ENCODE measurements at places on chromosomes 1 and 21.

DNA sequence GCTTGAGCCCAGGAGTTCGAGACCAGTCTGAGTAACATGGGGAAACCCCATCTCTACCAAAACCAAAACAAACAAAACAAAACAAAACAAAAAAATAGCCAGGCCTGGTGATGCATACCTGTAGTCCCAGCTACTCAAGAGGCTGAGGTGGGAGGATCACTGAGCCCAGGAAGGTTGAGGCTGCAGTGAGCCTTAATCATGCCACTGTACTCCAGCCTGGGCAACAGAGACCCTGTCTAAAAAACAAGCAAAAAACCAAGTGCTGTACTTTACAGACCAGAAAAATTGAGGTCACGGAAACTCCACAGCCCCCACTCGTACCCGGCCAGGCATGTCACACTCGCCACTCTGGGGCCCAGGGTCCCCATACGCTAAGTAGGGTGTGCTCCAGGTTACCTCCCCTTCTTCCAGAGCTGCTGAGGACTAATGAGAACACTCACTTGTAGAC lies 22.9 kb downstream of the ATP2B4 start:
- DNase-seq, result no peak

DNA sequence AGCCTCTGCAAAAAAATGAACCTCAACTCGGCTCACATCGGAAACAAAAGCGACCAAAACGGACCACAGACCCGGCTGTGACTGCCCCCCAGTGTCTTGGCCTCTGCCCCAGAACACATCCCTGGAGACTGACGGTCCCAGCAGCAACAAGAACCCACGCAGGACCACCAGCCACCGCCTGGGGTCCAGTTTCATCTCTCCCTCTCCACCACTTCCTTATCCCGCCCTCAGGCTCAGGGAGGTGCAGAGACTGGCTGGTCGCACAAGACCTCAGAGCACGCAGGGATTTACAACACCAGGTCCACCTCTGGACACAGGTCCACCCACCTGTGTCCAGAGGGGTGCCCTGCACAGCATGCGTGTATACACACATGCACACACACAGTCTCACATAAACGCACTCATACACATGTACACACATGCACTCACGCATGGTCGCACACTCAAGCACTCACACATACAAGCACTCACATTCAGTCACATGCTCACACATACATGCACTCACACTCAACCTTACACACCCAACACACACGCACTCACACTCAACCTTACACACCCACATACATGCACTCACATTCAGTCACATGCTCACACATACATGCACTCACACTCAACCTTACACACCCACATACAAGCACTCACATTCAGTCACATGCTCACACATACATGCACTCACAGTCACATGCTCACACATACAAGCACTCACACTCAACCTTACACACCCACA lies 18.6 kb upstream of the TMEM52 start:
- DNase-seq, result no peak

DNA sequence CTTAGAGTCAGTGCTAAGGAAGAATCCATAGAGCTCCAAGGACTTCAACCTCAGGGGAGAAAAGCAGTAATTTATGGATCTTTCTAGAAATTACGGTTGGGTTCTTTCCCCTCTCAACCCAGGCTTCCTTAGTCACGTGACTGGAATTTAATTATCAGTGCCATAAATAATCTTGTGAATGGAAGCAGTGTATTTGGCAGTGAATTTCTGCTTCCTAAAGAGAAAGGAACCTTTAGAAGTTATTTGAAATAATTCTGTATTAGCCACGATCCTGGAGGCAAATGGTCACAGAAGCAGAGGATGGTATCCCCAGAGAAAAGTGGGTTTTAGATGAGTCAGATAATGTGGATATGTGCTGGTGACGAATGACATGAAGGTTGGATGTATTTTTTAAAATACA lies 89.6 kb downstream of the NFIA start:
- DNase-seq, result no peak

DNA sequence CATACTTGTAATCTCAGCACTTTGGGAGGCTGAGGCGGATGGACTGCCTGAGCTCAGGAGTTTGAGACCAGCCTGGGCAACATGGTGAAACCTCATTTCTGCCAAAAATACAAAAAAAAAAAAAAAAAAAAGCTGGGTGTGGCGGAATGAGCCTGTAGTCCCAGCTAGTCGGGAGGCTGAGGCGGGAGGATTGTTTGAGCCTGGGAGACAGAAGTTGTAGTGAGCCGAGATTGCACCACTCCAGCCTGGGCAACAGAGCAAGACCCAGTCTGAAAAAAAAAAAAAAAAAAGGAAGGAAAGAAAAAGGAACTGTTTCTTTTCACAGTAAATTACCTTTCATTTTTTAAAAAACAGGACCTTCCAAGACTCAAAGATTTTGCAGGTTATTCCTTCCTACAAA lies 29.5 kb downstream of the LIN9 start:
- no peak for DNase-seq

DNA sequence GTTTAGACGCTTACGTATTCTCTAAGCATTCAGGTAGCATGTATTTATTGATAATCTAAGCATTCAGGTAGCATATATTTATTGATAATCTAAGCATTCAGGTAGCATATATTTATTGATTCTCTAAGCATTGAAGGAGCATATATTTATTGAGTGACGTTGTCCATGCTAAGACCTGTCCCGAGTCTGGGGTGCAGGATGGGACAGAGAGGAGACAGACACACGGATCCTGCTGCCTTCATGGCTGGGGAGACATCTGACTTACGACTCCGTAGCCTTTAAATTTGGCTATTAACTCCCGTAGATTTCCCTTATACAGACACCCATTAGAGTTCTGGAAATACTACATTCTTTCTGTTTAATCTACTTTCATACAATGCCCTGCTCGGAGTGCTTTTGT lies 982 bp downstream of the SCCPDH start:
- DNase-seq, result no peak

DNA sequence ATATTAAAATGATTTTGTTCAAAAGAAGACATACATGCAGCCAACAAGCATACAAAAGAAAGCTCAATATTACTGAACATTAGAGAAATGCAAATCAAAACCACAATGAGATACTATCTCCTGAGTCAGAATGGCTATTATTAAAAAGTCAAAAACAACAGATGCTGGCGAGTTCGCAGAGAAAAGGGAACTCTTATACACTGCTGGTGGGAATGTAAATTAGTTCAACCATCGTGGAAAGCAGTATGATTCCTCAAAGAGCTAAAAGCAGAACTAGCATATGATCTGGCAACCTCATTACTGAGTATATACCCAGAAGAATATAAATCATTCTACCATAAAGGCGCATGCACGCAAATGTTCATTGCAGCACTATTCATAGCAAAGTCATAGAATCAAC lies 126.0 kb upstream of the HMCN1 start:
- no peak for DNase-seq

DNA sequence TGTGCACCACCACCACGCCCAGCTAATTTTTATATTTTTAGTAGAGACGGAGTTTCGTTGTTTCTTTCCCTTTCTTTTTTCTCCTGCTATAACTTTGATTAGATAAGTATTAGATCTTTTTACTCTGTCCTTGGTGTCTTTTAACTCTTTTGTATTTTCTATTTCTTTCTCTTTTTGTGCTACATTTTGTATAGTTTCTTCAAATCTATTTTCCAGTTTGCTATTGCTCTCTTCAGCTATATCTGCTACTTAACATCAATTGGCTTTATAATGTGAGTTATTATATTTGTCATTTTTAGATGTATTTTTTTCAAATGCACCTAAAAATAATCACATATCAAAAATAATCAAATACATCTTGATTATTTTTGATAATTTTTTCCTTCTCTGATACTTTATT lies 16.0 kb upstream of the ERRFI1 start:
- no peak for DNase-seq

DNA sequence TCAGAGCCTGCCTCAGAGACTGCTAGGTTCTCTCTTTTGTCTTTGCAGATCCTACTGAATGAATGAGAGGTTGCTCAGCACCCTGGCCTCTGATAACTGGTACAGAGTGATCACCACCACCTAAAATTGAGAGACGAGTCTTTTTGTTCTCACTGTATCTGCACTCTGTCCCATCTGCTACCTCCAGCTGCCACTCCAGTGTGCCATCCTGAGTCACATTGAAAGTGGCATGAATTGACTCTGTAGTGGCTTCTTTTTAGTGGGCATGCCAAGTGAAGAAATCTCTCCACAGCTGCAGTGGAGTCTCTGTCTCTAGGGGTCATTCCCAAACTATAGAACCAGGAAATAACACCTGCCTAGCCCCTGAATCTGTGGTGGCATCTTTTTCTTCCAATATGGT lies 14.7 kb downstream of the CAMK1G start:
- no peak for DNase-seq

DNA sequence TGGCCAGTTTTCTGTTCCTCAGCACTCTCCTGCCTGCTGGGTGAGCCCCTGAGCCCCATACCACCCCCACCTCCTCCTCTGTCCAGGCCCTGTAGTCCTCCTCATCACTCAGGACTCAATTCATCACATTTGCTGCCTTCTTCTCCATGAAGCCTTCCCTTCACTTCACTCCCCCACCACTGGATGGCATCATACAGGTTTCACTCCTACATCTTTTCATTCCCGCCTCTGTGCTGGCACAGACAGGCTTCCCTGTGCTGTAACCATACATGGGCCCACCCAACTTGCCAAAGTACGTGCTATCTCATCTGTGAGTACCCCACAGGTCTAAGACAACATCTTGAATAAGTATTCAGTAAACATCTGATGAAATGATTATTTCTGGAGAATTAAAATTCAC lies 56.9 kb downstream of the SLC45A1 start:
- DNase-seq, result no peak

DNA sequence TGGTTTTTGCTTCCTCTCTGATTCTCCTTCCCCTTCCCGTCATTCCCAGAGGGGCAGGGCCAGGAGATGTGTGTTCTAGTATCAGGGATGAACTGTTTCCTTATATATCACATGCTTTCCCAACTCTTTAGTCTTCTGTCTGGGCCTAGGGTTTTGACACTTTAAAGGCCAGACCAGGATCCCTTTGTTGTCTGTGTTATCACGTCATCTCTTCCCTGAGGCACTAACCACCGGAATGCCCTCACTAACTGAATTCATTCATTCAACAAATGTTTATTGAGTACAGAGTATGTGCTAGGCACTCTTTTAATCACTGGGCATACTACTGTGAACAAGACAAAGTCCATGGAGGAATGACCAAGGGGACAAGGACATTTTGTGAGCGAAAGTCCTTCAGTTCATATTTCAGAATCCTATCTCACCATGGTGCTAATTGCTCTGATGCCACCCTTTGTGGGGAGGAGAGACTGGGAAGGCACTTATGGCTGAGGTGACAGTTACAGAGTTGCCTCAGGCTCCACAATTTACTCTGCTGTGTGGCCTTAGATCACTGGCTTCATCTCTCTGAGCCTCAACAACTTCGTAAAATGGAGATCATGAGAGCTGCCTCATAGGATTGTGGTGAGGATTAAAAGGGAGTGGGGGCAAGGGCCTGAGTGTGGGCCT lies 12.0 kb upstream of the ZNF362 start:
- no peak for DNase-seq

DNA sequence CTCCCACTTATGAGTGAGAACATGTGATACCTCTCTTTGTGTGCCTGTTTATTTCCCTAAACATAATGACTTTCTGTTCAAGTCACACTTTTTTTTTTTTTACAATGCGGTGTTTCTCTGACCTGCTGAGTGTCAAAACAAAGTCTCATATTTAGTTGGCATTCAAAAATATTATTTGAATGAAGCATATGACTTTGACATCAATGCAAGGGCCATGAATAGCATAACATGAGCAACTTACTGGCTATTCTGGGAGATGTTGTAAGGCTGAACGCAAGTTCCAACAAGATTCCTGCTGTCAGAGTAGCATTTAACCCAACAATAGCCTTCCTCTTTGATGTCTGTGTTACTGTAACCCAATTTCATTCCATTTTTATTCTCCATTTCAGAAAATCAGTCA lies 2.0 kb upstream of the KRTAP19-1 start:
- no peak for DNase-seq

- DNase-seq, result no peak
These were observed 94.8 kb downstream of the EBNA1BP2 start for GRCh38 chr1:43077273-43077672.

DNA sequence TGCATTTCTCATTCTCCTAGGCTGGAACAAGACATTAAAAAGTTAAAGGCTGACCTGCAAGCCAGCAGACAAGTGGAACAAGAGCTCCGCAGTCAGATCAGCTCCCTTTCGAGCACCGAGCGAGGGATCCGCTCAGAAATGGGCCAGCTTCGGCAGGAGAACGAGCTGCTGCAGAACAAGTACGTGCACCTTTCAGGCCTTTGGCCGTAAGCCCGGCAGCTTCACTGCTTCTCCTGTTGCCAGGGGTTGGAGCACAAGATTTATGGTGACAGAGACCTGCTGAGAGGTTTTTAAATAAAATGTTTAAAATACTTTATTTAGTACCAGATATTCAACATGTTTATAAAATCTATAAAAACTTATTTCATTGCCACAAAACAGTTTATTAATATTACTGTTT lies 53.4 kb downstream of the MACO1 start:
- DNase-seq, result no peak

- DNase-seq, result no peak
These were observed 8.8 kb downstream of the BARHL2 start for GRCh38 chr1:90708236-90708786.

GRCh38 chr21:29888437-29888836 lies 51.4 kb downstream of the GRIK1 start:
- no peak for DNase-seq

GRCh38 chr1:113616156-113616555 lies 143.1 kb downstream of the PHTF1 start:
- DNase-seq, result no peak

Measured in stimulated activated CD8-positive, alpha-beta memory T cell treated with anti-CD3 and anti-CD28 coated beads, Interleukin-4, amount 100 ng/mL, for 4 hours (primary cell).